ENCODE measurements at places on chromosomes 12 and 14.

GRCh38 chr12:76583301-76583700 lies 23.7 kb upstream of the OSBPL8 start:
- no peak for DNase-seq

DNA sequence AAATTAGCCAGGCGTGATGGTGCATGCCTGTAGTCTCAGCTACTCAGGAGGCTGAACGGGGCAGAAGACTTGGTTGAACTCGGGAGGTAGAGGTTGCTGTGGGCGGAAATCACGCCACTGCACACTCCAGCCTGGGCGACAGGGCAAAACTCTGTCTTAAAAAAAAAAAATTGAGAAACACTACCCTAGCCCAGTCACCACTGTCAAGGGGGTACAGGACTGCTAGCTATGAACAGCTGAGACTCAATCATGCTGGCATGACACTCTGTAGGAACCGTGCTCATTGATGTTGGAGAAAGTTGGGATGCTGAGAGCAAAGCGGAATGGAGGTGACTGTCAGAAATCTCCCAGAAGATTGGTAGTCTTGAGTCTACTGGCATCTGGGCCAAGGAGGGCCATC lies 58.2 kb upstream of the STON2 start:
- DNase-seq: no peak

DNA sequence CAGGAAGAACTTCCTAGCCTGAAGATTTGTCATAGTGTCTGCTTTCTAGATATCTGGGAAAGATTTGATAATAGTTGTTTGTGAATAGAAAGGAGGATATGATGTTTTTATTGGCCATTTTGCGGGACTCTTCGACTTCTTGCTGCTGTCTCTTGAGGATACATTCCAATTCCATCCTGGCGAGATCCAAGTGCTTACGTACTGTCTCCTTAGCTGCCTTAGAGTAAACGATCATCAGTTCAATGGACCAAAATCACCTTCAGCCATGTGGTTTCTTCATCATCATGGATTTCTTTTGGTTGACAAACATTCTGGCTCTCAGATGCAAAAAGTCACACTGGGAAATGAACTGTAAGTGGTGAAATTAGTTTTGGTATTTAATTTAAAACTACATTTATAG lies 82.7 kb upstream of the SCN8A start:
- no peak for DNase-seq

DNA sequence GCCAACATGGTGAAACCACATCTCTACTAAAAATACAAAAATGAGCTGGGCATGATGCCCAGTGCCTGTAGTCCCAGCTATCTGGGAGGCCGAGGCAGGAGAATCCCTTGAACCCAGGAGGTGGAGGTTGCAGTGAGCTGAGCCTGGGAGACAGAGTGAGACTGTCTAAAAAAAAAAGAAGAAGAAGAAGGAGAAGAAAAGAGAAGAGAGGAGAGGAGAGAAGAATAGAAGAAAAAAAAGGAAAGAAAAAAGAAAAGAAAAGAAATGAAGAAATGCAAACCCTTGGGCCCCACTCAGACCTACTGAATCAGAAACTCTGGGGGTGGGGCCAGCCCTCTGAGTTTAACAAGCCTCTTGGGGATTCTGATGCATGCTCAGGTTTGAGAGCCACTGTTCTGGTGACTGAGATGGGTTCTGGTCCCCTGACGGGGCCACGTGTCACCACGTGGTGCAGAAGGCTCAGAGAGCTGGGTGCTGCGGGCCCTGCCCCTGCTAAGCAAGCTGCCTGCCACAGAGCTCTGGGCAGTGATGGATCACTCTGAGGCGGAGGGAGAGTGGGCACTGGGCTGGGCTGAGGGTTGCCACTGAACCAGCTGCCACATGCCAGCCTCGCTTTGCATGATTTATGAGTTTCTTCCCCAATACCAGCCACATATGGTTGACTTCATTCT lies 37.5 kb downstream of the ERH start:
- DNase-seq: no peak

GRCh38 chr14:31945074-31945613 lies 132.0 kb upstream of the ARHGAP5 start:
- no peak for DNase-seq
